ENCODE measurements at places on chromosomes 12 and 14.

DNA sequence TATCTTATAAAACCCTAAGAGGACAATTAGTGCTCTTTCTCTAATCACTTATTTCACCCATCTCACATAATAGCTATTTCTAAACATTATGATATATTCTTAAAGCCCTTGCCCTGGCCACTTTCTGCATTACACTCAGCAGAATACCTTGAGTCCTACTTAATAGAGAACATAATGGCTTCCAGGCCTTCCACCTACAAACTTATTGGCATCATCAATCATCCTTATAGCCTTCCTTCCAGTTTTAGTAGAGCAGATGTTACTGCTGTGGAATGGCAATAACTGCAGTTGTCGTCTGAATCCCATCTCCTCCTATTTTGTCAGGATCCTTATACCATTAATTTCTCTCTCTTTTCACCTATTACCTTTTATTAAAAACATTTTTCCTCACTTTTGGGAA is 1127.4 kb downstream of the LRFN5 start:
- no peak for DNase-seq

GRCh38 chr14:63524537-63525155 is 18.5 kb downstream of the PPP2R5E start:
- DNase-seq = no peak

GRCh38 chr14:54796961-54797360 is 105.7 kb downstream of the GCH1 start:
- peak; percentile 65 for DNase-seq

DNA sequence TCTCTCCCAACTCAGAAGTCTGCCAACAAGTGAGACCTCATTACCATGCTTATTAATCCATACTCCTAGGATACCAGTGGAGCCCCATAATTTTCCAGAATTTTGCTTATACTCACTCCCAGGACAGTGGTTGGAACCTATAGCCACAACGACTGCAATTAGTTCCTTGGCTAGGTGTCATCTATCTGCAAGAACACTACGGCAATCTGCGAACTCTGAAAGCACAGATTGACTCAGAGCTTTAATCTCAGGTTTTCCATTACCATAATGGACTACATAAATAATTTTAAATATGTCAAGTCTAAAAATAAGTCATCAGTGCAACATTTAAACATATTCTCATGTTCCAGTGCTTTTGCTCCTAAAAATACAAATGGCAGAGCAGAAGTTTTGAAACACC is 33.4 kb downstream of the TMTC3 start:
- no peak for DNase-seq

- DNase-seq = no peak
These were observed 89.5 kb upstream of the MANSC4 start for GRCh38 chr12:27869567-27869966.

DNA sequence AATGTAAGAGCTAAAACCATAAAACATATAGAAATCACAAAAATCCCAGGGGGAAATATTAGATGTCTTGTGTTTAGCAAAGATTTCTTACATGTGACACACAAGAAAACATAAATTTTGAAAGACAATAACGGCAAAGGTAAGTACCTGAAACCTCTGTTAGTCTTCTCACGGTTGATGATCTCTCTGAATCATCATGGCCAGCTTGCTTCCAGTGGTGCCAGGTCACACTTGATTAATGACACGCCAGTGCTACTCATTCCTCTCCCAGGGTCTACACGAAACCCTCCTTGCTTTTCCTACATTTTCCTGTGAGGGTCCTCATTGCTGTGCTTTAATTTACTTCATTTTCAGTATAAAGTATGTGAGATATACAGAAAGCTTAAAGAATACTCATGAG is 114.4 kb upstream of the PARP11 start:
- no peak for DNase-seq

- DNase-seq = no peak
These were observed 58.9 kb downstream of the GPR65 start for GRCh38 chr14:88063811-88064210.

DNA sequence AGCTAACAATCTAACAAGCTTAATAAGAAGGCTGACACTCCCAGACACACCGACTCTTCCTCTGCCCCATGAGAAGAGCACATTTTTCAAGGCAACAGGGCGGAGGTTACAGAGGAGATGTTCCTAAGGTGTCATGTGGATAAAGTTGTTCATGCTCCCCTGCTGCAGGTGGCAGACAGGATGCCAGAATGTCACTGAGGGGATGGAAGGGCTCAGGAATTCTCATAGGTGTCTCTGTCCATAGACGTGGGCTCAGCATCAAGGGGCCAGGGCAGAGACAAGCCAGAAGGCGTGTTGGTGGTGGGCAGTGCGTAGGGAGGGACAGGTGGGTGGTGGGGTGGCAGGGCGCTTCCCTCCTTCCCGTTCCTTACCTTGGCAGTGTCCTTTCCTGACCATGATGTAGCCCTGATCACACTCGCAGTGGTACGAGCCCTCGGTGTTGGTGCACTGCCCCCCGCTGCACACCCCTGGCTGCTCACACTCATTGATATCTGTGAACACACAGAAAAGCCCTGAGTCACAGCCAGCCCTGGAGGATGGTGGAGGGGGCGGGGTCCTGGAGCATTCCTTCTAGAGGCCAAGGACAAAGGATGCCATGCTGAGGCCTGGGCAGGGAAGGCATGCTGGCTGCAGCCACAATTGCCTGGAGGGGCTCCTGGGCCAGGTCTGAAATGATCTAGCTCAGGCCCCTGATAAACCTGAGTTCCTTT is 23.0 kb downstream of the ISCA2 start:
- DNase-seq = peak; percentile 67

DNA sequence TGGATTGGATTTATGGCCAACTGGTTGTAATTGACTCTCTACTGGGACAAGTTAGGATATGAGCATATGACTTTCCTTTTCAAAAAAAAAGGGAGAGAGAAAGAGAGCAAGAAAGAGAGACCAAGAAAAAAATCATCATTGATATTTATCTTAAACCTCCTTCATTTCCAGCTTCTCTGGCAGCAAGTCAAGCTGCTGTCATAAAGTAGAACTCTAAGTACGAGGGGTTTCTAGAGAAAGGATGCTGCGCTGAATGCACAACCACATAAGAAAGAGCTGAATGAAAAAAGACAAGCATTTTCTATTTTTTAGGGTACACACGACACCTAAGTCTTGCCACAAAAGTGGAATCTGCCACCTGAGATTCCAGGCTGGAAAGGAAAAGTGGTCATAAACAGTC is 182.6 kb downstream of the SLC25A21 start:
- no peak for DNase-seq

DNA sequence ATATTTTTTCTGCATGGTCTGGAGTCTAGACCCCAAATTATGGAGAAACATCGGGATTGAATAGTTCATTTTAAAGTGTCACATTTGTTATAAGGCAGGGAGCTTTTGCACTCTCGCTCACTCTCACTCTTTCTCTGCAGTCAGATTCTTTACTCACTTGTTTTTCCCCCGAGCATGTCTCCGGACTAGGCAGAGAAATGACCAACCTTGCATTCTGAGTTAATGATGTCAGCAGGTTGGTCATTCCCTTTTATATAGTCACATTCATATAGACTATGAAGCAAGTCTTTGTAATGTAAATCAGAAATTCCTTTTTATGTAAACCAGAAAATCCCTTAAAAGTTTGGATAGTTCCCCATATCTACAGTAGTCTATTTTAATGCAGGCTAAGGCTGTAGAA is 4.1 kb downstream of the C12orf75 start:
- no peak for DNase-seq

DNA sequence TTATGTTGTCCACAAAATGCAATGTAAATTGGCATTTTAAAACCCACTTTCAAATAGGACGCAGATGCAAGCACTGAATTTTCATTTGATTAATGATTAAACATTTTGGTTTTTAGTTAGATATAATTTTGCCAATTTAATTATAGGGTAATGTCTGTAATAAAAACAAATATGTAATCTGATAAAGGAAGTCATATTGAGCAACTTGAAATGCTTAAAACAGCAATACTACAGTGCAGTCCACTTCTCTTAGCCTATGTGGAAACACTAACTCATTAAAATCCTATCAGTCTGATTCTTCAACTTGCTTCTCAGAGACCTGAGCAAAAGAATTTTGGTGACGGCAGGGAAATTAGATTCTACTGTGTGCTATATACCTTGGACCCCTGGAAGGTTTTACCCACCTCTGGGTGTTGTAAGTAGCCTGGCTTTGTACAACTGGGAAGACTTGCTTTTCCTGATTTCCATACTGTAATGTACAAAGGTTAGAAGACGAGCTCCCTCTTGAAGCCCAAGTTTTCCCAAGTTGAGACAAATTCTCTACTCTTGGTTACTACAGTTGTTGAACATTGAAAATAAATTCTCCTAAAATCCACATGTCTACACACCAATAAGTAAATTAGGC is 4.1 kb downstream of the TRHDE start:
- no peak for DNase-seq

DNA sequence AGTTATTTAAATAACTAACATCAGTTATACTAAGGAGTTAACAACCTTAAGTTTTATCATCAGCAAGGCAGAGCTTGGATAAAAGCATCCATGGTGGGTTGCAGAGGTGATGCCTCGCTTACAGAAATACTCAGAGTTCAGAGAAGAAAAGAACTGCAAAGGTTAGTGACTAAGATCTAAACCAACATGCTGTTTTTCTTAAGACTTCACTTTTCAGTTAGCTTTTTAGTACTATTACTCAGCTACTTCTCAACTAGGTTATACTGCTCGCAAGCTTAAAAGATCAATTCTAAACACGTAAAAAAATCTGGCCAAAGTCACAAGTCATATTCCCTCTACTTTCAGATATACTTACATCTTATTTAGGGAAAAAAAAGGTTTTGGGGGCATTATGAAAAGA is 2.8 kb downstream of the PPP1CC start:
- DNase-seq = no peak

- peak; percentile 79 for DNase-seq
These were observed 54.7 kb upstream of the OTOGL start for GRCh38 chr12:80044694-80045046.

GRCh38 chr14:24266344-24267244 is 3.6 kb upstream of the TGM1 start:
- DNase-seq = no peak

DNA sequence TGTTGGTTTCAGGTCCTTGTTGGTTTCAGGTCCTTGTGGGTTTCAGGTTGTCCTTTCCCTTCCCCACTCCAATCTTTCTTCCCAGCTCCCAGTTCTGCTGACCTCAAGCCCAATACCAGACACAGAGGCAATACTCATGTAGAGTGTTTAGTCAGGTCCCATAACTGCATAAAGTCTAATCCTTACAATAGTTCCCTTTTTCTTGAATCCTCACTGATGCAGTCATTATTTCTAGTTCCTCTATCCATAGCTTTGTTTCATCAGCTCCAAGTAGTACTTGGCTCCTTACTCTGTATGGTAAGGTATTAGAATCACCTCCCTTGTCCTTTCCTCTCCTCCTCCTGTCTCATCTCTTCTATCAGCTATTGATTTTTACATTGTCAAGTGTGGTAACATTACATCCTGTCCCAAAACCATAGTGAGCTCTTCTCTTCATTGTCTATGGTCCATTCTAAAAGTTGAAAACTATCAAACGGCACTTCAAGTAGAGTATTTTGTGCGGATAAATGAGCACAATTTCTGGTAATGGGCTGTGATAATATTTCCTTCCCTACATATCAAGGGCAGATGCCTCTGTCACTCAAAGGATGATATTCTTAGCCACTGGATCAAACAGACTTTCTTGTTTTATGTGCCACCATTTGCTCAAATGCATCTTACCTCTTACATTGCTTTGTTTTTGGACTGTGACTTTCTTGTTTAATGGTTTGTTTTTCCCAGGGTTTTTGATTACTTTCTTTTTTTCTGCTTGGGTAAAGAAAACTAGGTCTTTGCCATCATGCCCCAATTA is 57.2 kb upstream of the JDP2 start:
- no peak for DNase-seq

GRCh38 chr14:73888460-73888725 is 1.7 kb downstream of the ZNF410 start:
- no peak for DNase-seq

DNA sequence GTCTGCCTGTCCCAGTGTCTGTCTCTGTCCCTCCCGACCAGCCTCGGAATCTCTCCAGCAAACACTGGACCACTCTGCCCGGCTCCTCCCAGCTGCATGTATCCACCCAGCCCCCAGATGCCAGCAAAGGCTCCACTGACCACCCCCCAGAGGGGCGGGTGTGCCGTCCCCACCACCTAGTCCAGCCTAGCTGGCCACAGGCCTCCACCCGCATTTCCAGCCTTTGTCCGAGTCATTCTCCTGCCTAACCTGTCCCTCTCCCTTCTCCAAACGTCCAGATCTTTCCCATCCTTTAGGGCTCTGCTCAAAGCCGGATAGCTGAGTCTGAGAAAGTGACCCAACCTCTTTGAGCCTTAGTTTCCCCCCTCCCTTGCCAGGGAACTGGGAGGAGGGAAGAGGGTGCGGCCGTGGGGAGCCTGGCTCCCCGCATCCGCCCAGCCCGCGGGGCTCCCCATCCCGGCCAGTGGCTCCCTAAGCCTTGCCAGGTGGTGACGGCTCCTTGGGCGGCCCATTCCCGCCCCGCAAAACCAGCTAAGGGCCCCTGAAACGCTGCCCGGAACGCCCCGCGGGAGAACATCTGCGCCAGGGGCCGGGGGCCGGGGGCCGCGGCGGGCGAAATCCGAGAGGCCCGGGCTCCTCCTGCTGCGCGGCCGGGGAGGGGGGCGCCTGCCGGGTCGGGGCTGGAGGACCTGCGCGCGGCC is 34.6 kb upstream of the ANKRD9 start:
- DNase-seq = no peak

DNA sequence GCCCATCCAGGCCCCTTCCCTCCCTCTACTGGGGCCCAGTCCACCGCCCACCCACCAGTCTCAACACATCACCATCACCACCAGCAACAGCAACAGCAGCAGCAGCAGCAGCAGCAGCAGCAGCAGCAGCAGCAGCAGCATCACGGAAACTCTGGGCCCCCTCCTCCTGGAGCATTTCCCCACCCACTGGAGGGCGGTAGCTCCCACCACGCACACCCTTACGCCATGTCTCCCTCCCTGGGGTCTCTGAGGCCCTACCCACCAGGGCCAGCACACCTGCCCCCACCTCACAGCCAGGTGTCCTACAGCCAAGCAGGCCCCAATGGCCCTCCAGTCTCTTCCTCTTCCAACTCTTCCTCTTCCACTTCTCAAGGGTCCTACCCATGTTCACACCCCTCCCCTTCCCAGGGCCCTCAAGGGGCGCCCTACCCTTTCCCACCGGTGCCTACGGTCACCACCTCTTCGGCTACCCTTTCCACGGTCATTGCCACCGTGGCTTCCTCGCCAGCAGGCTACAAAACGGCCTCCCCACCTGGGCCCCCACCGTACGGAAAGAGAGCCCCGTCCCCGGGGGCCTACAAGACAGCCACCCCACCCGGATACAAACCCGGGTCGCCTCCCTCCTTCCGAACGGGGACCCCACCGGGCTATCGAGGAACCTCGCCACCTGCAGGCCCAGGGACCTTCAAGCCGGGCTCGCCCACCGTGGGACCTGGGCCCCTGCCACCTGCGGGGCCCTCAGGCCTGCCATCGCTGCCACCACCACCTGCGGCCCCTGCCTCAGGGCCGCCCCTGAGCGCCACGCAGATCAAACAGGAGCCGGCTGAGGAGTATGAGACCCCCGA is 6.8 kb upstream of the RNU7-1 start:
- no peak for DNase-seq

GRCh38 chr12:82461393-82461792 is 103.1 kb downstream of the METTL25 start:
- no peak for DNase-seq

- no peak for DNase-seq
These were observed 17.1 kb downstream of the SDSL start for GRCh38 chr12:113439301-113439597.
